ENCODE measurements at places on chromosomes 4 and X.
A peak's percentile ranks its signal among the peaks of the same experiment; 100 is the strongest.

DNA sequence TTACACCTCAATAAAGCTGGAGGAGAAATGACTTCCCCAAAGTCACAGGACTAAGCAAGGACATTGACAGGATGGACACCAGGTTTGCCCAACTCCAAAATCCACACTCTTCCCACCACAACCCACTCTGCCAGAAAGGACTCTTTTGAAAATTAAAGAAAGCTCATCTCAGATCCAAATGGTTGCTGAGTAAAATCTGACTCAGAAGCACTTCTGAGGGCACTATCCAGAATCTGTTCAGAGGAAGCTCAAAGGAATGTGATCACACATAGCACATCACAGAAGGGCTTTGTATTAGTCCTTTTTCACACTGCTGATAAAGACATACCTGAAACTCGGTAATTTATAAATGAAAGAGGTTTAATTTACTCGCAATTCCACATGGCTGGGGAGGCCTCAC lies 155.5 kb downstream of the RAB28 start:
- DNase-seq, result no peak

DNA sequence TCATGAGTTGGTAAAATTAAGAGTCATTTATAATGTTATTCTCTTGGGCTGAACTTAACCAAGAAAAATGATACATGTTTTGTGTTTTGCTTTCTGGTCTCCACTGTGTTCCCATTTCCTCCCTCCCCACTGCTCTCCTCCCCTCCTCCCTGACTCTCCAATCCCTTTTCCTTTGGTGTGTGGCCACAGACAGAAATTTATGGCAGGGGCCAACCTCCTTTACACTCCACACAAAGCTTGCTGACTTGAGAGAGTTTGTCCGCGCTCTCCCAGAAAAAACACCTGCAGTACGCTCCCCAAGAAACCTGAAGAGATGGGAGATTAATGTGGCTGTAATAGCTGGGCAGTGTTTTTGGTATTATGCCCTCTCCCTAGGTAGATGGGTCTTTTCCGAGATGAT lies 88.9 kb downstream of the ALPK1 start:
- DNase-seq, result no peak

DNA sequence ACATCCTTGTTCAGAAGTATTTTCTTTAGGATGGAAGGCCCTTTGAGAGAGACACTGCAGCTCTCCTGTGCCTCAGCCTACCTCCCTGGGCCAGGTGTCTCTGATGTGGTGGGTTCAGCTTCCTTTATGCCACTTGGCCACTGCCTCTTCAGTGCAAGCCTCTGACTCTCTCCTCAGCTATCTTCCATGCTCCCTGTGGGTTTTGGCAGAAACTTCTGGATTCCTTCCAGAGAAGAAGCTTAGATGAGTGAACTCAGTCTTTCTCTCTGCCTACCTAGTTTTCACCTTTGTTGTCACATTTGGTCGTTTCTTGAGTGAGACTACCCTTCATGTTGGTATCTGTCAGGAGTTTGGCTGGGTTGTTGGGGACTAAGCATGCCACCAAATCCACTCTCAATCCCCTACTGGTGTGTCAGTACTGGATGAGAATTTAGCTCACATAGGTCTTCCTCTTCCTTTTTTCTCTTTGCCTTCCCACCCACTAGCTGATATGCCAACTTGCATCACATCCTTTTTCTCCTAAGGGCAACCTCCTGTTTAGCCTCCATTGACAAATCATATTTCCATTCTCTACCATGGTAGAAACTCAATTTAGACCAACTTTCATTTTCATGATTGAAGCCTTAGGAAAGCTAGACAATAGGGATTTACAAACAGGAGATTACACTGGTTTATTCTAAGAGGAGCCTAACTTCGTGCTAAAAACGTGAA lies 32.0 kb downstream of the IL15 start:
- DNase-seq, result no peak

DNA sequence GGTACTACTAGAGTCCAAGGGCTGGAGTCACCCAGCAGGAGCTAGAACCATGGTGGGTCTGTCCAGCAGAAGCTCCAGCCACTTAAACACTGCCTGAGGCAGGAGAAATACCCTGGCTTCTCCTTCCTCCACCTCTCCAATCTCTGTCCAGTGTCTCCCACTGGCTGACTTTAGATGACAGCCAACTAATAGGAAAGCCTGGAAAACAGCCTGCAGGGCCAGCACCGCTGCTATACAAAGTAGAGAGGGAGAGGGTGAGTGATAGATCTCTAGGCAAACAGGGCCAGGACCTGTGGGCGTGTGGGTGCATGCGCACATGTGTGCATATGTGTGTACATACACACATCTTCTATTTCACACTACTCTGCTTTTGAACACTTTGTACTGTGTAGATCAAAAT lies 56.5 kb upstream of the ATP8A1 start:
- DNase-seq, result no peak

GRCh38 chr4:75289914-75290582 lies 224.2 kb downstream of the RCHY1 start:
- DNase-seq, result no peak

GRCh38 chr4:15753786-15754185 lies 24.3 kb upstream of the CD38 start:
- DNase-seq, result no peak

- DNase-seq, result no peak
These were observed 76.4 kb downstream of the CLCN4 start for GRCh38 chrX:10233173-10233572.

DNA sequence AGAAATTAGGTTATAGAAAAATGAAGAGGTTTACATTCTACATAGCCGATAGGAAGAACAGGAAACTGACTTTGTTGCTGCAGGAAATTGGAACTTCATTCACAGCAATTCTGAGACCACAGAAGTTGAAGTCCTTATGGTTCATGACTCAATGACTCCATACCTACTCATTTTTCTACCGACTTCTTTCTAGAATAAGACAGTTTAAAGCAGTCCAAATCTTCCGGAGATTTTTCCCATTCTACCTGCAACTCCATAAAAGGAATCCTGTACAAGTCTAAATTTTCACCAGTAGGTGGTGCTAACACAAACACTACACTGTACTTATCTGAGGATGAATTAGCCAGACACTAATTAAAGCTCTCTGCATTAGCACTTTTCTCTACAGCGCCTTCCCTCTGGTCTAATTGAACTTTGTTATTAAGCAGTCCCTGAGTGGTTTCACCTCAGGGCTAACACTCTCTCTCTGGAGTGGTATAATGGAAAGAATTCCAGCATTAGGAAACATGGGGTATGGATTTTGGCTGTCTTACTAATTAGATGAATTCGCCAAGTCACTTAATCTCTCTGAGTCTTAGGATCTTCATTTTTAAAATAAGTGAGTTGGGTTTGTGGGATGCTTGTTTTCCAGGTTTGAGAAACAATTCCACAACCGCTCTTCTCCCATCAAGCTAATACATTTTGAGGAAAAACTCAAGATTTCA lies 167.9 kb downstream of the SMIM20 start:
- no peak for DNase-seq

GRCh38 chrX:103674531-103675454 lies 11.7 kb downstream of the MORF4L2 start:
- no peak for DNase-seq

- no peak for DNase-seq
These were observed 569 bp downstream of the DCK start for GRCh38 chr4:70994069-70994366.

- no peak for DNase-seq
These were observed 133.8 kb downstream of the PALLD start for GRCh38 chr4:168630445-168631187.

GRCh38 chr4:22653752-22654151 lies 39.0 kb upstream of the GBA3 start:
- no peak for DNase-seq

- DNase-seq, result peak; percentile 7
These were observed 7.2 kb downstream of the PDHA1 start for GRCh38 chrX:19350941-19351384.

GRCh38 chrX:24485323-24485722 lies 20.2 kb downstream of the PDK3 start:
- no peak for DNase-seq

GRCh38 chr4:69823481-69824186 lies 36.3 kb downstream of the SULT1E1 start:
- peak; percentile 9 for DNase-seq

- no peak for DNase-seq
These were observed 13.7 kb upstream of the SMIM20 start for GRCh38 chr4:25900310-25900709.
